ENCODE measurements at places on chromosomes 16 and 17.

DNA sequence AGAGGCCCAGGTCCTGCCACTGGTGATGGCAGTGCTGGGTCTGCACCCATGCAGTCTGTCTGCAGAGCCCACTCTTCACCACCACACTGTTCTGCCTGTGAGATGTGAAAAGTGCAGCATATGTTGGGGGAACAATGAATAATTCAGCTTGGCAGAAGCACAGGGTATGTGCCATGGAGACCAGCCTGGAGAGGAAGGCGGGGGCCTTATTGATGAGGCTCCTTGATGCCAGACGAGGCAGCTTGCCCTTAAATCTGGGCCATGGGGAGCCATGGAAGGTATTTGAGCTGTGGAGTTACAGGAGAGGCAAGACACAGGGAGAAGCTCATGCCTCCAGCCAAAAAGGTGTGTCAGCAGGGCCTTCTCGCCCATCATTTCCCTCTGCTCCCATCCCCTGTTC lies 124.7 kb downstream of the C16orf78 start:
- no peak for DNase-seq

DNA sequence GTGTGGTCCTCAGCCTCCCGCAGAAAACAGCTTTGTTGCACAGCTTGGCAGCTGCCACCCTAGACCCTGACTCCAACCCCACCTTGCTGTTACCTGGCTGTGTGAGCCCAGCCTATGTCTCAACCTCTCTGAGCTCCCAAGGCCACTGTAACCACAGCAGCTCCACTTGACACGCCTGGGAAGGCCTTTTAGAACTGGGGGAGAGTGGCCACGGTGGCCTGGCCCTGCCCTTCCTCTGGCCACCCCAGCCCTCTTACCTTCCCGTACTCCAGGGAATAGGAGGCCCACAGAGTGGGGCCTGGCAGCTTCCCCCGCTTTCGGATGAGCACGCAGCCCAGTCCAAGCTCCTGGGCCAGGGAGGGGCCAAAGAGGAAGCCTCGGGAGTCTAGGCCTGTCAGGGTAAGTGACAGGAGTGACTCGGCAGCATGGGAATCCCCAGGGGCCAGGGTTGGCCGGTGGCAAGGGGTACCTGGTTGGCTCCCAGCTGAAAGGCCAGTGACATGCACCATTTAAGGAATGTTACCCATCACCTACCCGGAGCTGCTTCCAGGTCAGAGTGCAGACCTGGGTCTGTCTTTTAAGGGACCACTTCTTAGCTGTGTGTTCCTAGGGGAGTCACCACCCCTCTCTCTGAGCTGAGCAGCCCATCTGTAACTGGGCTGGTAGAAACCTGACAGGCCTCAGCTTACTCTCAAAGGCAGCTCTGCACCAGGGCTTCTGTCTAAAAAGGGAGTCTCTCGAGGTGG lies 1.4 kb downstream of the APRT start:
- DNase-seq, result no peak

DNA sequence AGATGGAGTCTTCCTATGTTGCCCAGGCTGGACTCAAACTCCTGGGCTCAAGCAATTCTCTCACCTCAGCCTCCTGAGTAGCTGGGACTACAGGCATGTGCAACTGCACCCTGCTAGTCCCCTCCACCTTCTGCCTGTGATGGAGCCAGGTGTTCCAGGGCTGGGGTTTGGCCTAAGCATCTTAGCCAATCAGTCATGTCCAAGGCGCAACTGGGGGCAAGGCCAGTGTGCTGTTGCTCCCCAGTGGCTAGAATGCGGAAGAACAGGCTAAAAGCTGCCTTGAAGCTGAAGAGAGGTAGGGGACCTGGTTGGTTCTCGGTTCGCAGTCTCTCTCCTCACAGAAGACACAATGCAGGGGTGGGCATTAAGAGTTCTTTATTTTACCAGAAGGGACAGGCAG lies 18.6 kb downstream of the FLOT2 start:
- DNase-seq, result no peak

DNA sequence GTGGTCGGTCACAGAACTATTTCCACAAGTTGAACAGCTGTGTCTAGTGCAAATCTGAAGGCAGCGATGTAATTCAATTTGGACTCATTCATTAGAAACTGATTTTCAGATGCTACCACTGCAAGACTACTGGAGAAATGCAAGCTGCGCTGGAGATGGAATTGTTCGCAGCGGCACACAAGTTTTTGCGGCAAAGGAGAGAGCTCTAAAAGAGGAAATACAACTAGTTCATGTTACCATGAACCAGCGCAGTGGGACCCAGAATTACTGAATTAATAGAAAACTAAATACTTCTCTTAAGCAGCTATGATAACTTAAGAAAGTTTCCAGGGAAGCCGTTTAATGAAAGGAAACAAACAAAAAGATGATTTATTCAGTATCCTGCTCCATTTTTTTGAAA lies 1.9 kb downstream of the CREBBP start:
- no peak for DNase-seq

DNA sequence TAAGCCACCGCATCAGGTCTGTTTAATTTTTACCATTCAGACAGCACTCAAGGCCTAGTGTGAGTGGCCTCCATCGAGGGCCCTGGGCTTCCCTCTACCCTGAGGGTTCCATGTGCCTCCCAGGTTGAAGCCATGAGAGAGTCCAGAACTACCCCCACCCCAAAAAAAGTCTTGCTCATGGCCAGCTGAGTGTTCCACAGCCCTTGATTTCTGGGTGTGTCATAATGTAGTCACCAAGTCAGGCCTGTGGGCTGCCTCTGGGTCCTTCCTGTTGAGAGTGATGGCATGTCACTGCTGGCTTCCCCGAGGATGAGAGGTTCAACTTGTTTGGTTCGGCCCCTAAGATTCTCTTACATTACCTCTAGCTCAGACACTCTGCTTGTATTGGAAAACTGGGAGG lies 100.6 kb downstream of the PITPNC1 start:
- DNase-seq, result no peak

GRCh38 chr16:15573274-15573895 lies 69.6 kb downstream of the MARF1 start:
- DNase-seq, result no peak

DNA sequence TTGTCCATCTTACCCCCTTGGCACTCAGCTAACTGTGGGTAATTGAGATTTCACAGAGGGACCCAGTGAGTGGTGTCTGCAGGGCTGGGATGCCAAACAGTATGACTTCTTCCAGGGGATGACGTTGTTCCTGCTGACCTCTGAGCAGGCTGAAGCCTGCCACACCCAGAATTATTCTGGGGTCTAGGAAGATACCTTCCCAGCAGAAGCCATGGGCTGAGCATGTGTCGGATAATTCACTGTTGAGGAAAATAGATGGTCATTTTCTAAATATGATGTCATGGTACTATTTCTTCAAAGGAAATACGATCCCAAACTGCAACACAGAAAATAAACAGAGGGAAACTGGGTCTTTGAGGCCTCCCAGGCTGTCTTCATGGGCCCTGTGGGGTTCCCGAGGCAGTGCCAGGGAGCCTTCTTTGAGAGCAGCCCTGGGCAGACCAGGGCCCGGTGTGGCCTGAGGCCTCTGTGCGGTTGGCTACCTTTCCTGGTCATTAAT lies 17.4 kb downstream of the WNT9B start:
- no peak for DNase-seq

GRCh38 chr16:24348545-24349290 lies 92.6 kb downstream of the CACNG3 start:
- no peak for DNase-seq

DNA sequence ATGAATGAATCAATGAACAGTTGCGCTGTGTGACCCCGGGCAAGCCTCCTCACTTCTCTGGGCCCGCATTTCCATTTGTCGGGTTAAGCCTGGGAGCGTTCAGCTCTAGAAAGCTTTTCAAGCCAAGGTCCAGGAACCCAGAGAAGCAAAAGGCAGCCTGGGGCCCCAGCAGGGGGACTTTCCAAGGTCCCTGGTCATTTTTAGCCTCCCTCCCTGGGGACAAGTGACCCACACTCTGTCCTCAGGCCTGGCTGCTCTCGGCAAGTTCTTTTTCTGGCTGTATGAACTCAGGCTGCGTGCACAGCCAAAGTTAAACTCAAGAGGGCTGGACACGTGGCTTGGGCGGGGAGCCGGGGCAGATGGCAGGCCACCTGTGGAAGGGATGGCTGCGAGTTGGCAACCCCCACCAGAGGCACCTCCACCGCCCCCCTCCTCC lies 41.4 kb upstream of the CIBAR2 start:
- no peak for DNase-seq

DNA sequence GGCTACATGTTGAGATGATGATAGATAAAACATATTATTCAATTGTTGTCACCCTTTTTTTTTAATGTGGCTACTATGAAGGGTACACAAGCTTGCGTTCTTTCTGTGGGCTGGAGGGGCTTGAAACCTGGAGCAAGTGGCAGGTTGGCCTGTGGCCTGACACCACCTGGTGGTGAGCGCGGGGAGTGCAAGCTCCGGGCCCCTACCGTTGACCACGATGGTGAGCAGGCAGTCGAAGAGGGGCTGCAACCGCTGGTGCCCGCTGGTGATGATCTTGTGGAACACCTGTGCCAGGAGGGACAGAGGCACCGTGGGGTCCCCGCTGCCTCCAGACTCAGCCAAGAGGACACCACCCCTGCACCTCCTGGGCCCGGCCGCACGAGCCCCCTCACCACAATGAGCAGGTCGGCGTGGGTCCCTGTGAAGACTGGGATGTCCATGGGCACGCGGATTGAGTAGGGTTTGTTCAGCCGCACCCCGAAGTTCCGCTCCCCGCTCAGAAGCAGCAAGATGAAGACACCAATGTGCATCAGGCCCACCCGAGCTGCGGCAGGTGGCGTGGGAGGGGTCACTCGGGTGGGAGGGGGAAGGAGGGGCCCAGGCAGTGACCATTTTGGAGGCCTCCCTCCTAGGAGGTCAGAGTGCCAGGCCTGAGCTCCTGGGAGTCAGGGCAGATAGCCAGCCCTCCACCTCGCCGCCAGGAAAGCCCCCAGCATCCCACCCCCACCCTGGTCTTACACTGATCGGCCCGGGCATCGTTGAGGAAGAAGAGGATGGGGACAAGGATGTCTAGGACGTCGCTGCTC lies 14.4 kb downstream of the HID1 start:
- peak; percentile 81 for DNase-seq

DNA sequence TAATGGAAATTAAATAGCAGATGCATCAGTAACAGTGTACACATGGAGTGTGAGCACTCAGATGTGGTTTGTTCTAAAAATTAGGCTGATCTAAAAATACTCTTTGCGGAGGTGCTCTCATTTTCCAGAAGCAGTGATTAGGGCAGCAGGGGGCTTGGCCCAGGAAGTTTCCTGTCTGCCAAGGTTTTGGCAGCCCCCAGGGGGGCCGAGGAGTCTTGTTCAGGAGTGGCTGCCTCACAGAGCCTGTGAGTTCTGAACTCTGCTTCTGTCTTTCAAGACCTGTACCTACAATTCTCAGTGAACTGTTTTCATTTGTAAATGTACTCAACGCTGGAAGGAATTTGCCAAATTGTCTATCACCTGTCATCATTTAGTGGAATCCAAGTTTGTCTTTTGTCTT lies 388.4 kb upstream of the CDH11 start:
- DNase-seq, result no peak

DNA sequence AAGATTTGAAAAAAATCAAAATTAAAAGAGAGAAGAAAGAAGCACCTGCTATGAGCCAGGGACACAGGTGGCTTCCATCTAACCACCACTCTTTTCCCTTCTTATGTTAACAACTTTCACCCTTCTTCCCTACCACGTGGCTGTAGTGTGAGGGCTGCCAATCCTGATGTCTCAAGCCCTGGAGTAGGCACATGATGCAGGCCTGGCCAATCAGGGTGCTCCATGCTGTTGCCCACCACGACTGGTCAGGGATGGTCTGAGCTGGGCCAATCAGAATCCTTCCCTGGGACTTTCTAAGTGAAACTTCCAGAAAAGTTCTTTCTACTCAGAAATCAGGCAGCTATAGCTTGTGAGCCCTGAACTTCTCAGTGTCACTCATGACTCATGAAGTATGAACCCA lies 140.7 kb downstream of the SDK2 start:
- no peak for DNase-seq

- no peak for DNase-seq
These were observed 7.8 kb downstream of the CLCN7 start for GRCh38 chr16:1466968-1467521.

GRCh38 chr17:13096291-13096690 lies 78.5 kb upstream of the ELAC2 start:
- no peak for DNase-seq

DNA sequence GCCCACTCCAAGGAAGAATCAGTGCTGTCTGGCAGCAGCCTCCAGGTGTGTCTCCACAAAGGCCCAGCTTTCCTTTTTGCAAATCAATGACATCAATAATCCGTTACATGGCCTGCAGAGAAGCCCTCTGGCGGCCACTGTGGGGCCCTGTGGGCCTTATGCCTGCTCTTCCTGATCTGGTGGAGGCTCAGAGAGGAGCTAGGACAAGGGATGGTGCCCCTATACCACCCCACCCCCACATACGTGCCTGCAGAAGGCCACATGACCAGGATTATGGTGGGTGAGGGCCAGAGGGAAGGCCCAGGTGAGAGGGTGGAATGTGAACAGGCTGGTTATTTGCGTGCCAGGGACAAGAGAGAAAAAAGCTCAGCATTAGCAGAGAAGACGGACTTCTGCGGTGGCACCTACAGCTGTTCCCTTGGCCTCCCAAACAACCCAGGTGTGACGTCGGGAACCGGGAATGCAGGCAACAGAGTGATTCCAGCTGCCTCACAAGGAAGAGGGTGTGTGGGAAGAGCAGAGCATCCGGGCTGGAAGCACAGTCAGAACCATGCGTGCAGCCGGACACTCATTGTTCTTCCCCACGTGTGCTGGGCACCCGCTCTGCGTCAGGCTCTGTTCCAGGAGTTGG lies 22.5 kb downstream of the EIF4A3 start:
- no peak for DNase-seq

DNA sequence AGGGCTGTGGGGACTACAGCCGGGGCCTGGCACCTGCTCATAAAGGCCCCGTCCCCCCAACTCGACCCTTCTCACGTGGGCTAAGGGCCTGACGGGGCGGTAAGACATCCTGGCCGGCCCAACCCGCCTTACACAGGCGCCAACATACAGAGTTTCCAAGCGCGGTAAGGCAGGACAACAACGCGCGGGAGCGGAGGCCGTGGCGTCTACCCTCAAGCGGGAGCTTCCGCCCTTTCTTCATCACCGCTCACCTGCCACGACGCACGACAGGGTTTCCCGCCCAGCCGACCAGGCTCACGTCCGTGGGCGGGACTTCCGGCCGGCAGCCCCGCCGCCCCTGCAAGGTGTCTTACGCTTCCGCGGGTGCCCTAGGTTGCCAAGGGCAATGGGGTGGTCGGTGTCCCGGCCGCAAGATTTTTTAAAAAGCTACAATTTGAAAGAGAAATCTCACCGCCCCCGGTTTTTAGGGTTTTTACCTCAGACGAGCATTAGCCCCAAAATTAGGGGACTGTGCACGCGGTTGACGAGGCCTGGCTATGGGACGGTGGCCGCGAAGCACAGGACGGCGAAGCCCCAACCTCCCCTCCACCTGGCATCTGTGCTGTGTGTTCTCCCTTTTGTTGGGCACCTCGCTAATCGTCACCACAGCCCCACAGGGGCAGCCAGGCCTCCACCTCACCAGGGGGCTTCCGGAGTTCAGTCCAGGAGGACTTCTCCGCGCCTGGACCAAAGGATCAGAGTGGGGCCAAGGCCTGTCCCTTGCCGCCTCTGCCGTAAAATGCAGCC lies at the start of gene TERB1:
TERB1 (minus strand) TSS at position 265 of the 786 bp plus-strand sequence. CDS start 4,786 bp downstream, outside the sequence.
- no peak for DNase-seq

- no peak for DNase-seq
These were observed 14.5 kb downstream of the ZFPM1 start for GRCh38 chr16:88467541-88467944.

GRCh38 chr17:27551701-27552248 lies 79.2 kb upstream of the LGALS9 start:
- DNase-seq, result no peak

All from stimulated activated CD4-positive, alpha-beta T cell treated with anti-CD3 and anti-CD28 coated beads, Interleukin-12 subunit alpha, Interleukin-12 subunit beta, amount 100 ng/mL, for 24 hours (primary cell).